ENCODE measurements at places on chromosomes 16 and 17.

DNA sequence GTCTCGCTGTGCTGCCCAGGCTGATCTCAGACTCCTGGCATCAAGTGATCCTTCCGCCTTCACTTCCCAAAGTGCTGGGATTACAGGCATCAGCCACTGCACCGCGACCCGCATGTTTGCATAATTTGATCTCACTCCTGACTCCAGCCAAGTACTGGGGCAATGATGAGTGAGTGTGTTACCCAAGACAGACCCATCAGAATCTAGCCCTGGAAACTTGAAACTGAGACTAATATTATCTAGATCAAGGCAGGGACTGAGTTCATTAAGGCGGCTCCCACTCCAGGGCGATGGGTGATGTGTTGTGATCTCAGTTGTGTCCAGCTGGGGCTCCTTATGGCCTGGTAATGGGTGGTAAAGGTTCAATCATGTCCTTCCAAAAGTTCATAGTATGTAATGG is 53.4 kb downstream of the EMP2 start:
- no peak for DNase-seq

GRCh38 chr16:12539185-12539929 is 264.3 kb downstream of the CPPED1 start:
- DNase-seq: no peak

- DNase-seq: no peak
Measured at GRCh38 chr17:32773856-32774694, 102.8 kb downstream of the MYO1D start.

- no peak for DNase-seq
Measured at GRCh38 chr16:26316683-26317464, 625.1 kb downstream of the HS3ST4 start.

DNA sequence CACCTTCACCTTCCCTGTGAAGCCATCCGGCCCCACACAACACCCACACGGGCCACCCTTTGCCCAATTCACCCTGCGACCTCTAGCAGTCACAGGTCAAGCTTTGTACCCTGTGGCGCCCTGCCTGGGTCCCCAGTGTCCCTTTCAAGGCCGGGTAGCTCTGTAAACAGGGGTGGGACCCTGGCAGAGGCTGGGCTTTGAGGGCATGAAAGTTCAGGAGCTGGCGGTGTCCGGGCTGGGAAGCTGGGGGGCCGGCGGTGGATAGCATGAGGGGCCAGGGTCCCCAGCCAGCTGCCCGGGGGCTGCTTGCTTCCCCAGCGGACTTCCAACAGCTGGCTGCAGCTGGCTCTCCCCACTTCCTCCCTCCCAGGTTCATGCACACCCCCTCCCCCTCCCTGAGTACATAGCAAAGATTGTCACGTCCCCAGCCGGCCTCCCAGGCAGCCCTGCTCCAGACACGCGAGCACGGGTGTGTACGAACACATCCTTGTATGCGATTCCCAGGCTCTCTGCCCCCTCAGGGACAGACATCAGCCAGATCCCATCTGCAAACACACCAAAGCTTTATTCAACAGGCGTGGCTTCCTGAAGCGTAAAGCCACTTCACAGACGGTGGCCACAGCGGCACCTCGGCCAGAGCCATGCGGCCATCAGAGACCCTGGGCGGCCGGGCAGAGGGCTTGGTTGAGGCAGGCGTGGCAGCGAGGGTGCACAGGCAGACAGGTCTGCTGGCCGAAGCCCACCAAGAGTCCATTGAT is 8.2 kb downstream of the NTHL1 start:
- DNase-seq: peak; percentile 83

GRCh38 chr17:56658648-56659047 is 65.1 kb downstream of the NOG start:
- DNase-seq: no peak

GRCh38 chr16:58021661-58022551 is 3.6 kb upstream of the MMP15 start:
- DNase-seq: peak; percentile 11

DNA sequence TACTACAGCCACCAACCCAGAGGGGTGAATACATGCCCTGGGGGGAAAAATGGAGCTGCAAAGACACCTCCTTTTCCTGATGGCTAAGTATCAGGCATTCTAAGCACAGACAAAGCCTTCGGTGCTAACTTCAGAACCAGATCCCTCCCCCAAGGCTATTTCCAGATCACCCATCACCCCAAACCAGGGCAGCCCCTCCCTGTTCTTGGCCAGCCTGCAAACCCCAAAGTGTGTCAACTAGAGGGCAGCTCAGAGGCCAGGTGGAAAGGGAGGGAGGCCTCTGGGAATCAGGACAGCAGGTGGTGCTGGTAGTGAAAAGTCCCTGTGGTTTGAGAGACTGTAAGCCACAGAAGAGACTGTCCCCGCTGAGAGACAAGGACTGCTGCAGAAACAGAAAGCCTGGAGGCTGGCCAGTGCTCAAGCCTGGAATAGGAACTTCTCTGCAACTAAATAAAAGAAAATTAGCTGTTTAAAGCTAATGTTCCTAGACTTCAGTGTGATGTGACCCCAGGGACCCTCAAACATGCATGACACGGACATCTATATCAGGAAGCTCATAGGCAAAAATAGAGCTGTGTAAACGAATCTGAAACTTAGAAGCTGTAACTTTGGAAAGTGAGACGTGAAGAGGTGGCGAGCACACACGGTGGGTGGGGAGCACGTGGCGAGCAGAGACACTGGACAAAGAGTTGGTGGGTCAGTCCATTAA is 9.1 kb downstream of the TUBG1 start:
- peak; percentile 55 for DNase-seq

DNA sequence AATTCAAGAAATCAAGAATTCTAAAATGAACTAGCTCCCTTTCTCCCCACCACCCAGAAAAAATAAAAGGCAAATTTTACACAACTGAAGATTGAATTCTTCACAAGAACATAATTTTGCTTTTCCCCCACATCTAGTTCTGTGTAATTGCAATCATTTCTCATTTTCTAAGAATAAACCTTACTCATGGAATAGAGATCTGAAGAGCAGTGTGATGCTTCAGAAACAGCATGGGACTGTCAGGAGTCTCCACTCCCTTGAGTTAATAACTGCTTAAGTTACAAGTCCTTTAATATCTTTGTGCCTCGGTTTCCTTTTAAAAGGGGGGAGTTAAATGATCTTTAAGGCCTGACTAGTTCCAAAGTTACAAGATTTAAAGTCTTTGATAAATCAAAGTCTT is 53.7 kb downstream of the CACNG1 start:
- DNase-seq: no peak

- DNase-seq: no peak
Measured at GRCh38 chr17:19296786-19297778, 59.9 kb downstream of the EPN2 start.

DNA sequence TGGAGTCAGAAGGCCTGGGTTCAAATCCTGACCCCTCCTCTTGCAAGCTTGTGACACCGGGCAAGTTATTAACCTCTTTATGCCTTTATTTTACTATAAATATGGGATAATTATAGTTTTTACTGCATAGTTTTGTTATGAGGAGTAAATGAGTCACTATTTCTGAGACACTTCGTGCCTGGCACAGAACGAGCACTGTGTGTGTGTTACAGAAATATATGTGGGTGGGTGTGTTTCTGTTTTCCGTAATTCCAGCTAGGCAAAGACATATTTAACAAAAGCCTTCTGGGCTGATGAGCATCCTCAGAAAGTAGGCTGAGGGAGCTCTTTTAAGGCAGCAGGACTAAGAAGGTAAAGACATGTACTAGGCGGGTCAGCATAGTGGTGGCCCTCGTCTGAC is 417.9 kb downstream of the MAF start:
- DNase-seq: no peak

DNA sequence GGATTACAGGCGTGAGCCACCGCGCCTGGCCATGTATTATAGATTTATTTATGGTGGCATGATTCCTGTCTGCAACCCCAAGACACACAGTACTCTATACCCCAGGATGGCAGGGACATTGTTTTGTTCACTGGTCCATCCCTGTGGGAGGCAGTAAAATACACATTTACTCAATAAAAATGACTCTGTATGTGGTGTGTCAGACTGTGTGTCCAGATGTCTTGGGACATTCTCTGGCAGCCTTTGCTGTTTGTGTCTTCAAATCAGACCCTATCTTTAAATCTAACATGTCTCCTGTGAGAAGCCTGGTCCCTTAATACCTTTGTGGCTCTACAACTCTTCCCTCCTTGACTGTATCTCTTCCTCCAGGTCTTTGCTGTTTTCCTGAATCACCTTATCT is 1.7 kb upstream of the COASY start:
- DNase-seq: no peak

GRCh38 chr16:71854369-71854948 is 8.7 kb downstream of the ATXN1L start:
- no peak for DNase-seq

DNA sequence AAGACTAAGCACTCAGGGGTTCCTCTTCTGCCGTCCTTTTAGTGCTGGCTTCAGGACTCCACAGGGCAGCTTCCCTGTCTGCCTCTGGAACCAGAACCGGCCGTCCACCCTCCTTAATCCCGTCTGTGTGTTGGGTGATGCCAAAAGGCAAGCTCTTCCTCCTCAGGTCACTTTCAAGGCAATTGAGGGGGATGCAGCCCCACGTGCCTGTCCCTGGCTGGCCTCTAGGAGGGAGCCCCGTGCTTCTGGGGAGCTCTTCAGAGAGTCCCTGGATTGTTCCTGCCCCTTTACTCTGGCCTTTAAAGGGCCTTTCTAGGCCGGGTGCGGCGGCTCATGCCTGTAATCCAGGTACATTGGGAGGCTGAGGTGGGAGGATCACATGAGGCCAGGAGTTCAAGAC is 77.1 kb downstream of the CRISPLD2 start:
- DNase-seq: no peak

GRCh38 chr16:72191551-72191950 is 19.6 kb upstream of the PMFBP1 start:
- no peak for DNase-seq

- no peak for DNase-seq
Measured at GRCh38 chr16:50071075-50071671, 5.4 kb downstream of the HEATR3 start.

GRCh38 chr16:54077050-54077821 is 209.4 kb downstream of the IRX3 start:
- DNase-seq: no peak

DNA sequence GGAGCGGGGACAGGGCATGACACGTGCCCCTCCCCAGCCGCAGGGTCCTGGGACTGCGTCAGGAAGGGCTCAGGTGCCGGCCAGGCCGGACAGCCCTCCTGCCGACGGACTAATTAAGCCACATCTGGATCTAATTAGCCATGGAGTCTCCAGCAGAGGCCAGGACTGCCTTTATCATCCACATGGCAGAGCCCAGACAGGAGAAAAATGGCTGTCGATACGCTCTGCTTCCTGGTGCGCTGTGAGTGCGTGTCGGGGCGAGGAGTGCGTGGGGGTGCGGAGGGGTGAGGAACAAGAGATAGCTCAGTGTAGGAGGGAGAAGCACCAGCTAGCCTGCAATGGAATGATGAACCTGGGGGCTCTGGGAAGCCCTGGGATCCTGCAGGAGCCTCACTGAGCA is 218.8 kb downstream of the IRF8 start:
- DNase-seq: peak; percentile 49

DNA sequence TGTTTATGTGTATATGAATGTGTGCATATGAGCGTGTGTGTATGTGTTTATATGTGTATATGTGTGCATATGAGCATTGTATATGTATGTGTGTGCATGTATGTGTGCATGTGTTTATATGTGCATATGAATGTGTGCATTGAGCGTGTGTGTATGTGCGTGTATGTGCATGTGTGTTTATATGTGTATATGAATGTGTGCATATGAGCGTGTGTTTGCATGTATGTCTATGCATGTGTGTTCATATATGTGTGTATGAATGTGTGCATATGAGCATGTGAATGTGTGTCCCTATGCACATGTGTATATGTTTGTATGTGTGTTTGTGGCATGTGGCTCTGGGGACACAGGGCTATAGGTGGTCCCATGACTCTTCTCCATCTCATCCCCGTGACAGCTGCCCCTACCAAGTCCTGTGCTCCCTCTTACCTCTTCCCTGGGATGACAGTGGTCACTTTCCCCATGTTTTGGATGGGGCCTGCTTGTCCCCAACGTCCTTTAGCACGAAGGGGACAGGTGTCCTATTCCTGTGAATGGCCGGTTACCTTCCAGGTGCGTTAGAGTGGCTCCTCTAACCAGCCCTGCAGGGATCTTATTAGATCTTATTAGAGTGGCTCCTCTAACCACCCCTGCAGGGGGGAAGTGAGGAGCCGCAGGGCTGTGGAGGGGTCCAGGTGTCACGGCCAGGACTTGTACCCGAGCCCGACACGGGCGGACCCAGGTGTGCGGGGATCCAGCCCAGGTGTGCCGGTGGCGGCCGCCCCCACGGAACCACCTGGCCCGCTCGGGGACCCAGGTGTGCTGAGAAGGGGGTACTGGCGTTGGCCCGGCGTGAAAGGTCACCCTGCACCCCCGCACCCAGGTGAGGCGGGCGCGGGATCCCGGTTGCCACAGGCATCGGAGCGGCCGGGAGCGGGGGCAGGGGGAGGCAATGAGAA is 105.6 kb downstream of the SEC14L1 start:
- DNase-seq: no peak

DNA sequence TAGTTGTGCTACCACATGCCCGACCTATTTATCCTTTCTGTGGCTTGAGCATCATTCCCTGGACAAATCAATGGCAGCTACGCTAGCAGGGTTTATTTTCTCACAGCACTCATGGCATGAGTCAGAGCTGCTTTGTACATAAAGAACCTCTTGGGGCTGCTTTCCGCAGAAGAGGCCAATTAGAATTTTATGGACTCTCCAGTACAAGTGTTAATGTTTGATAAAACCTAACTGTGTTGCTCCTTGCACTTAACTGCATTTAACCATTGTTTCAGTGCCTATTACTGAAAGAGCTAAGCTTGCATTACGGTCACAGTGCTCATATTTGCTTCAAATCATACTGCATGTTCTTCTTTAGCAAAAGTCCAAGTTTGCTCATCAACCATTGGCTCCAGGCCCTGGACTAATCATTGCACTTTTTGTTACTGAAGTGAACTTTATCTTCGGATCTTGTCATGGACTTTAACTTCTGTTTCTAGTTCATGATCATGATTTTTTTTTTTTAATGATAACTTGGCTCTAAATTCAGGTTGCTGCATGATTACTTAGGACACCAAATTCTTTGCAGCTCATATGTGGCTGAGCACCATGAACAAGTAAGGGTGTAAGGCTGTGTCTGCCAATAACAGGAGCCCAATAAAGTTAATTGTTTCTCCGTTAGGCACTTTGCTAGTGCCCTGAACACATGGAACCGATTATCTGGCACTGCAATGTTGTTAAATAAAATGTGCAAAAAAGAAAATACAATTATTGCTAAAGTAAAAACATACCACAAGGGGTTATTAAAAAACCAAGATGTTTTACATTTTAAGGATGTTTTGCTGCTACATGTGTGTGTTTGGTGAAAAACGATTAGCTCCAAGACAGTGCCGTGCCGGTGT is 492.2 kb downstream of the KCNJ2 start:
- DNase-seq: no peak
